Stimulated activated CD8-positive, alpha-beta memory T cell treated with anti-CD3 and anti-CD28 coated beads, Interleukin-4, amount 100 ng/mL, for 4 hours (primary cell): ENCODE measurements at places on chromosomes 7 and 10.

DNA sequence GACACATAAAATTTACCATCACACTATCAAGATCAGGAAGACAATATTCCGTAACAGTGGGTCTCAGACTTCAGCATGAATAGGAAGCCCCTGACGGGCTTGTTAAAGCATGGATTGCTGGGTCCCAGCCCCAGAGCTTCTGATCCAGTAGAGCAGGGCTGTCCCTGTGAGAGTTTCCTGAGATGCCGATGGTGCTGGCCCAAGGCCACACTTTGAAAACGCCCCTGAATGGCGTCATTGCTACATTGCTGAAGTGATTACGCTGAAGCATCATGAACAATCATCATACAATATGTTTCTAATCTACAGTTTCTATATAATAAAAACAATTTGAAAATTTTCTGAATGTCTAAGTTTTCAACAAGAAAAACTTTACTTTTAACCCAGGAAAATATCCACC lies 38.0 kb upstream of the TMEM72 start:
- DNase-seq, result no peak

DNA sequence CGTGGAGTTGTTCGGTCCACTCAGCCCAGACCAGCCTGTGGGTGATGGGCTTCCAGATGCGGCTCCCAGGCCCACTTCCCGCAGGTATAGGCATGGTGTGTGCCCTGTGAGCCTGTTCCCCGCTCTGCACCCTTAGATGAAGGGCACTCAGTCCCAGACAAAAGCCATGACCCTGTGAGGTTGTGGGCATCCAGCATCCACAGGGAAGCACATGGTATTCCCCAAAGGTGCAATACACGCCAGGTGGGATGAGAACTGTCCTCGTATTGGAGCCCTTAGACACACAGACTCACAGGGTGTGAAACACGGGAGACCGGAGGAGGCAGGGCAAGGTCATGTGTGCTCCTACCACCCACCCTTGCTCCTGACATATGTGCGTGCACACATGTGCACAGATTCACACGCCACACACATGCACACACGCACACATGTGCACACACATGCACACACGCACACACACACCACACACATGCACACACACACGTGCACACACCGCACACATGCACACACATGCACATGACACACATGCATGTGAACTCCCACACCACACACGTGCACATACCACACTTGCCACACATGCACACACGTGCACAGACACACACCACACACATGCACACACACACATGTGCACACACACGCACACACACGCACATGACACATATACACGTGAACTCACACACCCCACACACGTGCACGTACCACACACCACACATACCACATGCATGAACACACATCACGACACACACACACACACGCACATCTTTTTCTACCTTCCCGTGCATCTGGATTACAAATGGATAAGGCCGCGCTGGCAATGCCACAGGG lies 319.4 kb downstream of the WDR37 start:
- no peak for DNase-seq

- no peak for DNase-seq
Observed at GRCh38 chr10:100827819-100828737, 82.7 kb downstream of the PAX2 start.

DNA sequence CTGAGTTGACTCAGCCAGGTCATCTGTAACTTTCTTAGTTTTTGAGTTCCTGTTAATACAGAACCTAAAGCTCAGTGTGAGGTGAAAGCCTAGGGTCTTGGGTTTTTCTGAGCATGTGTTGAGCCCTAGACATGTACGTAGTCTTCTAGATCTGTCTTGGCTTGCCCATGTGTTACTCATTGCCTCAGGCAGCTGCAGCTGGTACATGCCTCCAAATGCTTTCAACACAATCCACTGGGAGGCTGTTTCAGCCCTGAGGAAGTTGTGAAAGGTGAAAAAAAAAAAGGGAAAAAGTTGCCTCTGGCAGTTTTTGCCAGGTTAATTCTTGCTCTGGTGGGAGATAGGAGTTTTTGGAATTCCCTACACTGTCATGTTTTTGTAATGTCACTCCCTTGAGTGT lies 134.6 kb downstream of the RNF216 start:
- no peak for DNase-seq

DNA sequence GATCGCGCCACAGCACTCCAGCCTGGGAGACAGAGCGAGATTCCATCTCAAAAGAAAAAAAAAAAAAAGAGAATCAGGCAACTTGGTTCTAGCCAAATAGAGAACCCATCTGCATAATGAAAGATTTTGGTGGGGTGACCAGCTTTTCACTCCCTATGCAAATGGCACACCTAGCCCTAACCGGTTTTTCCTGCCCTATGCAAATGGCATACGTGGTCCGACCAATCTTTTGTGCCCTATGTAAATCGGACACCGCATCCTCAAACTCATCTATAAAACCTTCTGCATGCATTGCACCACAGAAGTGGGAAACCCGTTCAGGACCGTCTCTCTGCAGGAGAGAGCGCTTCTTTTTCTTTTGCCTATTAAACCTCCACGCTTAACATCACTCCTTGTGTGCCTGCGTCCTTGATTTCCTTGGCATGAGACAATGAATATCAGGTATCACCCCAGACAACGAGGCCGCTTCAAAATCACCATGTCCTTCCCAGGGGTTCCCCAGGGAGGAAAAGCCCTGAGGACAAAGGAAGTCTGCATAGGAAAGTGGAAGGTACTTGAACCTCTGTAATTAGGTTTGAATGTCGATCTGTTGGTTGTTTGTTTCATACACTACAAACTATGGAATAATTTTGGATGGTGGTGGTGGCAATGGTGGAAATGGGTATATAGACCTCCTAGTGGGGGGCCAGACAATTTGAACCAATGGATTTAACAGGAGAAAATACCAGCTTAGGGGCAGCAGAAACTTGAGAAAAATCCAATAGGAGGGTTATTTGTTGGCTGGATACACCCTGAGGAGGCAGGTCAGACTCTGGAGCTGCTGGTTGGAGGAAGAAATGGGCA lies 396.2 kb downstream of the TYW1 start:
- no peak for DNase-seq

DNA sequence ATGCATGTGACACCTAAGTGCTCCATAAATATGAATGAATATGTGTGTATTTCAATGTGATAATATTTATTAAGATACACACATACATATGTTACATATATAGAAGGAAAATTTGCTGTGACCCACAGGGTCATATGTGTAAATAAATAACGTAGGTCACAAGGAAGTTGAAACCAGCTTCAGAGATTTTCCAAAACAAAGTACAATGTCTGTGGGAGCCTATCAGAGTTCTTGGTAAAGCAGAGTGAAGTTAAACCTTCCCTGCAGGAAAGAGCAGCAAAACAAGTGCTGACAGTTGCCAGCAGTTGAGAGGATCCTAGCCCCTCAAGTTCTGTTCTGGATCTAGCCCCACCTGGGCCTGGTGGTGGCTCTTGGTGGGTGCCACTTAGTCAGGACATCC lies 91.2 kb downstream of the CCNY start:
- DNase-seq, result no peak

DNA sequence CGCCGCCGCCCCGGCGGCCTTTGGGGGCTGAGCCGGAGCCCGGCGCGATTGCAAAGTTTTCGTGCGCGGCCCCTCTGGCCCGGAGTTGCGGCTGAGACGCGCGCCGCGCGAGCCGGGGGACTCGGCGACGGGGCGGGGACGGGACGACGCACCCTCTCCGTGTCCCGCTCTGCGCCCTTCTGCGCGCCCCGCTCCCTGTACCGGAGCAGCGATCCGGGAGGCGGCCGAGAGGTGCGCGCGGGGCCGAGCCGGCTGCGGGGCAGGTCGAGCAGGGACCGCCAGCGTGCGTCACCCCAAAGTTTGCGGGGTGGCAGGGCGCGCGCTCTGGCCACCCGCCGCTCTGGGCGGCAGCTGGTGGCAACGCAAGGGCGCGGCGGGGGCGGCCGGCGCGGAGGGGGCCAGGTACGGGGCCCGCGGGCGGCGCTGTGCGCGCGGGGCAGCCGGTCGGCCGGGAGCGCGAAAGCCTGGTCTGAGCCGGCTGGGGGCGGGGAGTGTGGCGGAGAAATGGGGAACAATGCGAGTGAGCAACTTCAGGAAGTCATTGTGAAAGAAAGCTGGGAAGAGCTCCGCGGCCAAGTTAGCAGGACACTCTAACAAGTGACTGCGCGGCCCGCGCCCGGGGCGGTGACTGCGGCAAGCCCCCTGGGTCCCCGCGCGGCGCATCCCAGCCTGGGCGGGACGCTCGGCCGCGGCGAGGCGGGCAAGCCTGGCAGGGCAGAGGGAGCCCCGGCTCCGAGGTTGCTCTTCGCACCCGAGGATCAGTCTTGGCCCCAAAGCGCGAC lies at the start of gene IKZF1:
Gene IKZF1 (plus strand): TSS at position 588 of the 782 bp plus-strand sequence. CDS start 14,346 bp downstream, outside the sequence.
- peak; percentile 50 for DNase-seq
